Left lobe of liver (tissue), 2 donors: ENCODE measurements at places on chromosomes 2 and 18. TPM values are rescaled to one million over a fixed set of nuclear protein-coding genes. Genes with fewer than 3 reads are reported as not detected.

Gene CD207
- total RNA-seq, result not detected

- DNase-seq, result no peak
Measured at GRCh38 chr2:196123679-196124373, 47.6 kb downstream of the STK17B start.

DNA sequence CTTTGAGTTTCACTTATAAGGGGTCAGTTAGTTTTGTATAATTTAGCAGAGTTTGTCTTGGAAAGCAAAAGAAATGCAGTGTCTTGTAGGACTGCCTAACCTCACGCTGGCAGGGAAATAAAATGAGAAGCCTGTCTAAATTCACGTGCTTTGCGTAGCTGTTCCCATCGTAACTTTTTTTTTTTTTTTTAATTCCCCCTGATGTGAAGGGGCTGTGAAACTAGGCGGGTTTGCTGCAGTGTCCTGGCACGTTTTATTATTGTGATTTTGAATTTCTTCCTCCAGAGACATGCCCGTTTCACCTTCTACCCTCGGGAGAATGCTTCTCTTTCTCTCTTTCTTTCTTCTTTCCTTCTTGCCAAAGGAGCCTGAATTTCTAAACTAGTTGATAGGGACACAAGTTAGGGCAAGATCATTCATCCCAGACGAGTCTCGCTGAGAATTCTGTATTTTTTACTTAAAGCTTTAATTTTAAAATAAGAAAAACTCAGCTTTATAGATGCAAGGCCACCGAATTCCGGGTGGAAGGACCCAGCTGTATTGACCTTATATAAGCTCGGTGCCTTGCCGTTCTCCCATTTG is 2.3 kb downstream of the MEIS1 start:
- no peak for DNase-seq

DNA sequence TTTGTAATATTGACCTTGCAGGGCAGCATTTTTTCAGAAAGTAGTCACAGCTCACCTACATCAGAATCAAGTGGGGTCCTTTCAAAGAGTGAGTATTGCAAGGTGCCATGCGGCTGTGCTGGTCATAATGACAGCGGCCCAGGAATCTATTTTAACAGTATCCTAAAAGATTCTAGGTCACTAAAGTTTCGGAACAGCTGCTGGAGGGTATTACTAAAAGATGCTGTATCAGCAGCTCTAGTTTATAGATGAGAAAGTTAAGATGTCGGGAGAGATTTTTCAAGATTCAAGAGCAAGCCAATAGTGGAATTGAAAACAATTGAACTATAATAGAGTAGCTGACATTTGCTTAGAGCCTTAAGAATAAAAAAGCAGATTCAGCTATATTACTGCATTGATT is 336.0 kb downstream of the SLC8A1 start:
- DNase-seq, result no peak

Gene TUBB8B
- not detected for total RNA-seq

- no peak for DNase-seq
Measured at GRCh38 chr2:239022437-239023260, 174.8 kb downstream of the TWIST2 start.

DNA sequence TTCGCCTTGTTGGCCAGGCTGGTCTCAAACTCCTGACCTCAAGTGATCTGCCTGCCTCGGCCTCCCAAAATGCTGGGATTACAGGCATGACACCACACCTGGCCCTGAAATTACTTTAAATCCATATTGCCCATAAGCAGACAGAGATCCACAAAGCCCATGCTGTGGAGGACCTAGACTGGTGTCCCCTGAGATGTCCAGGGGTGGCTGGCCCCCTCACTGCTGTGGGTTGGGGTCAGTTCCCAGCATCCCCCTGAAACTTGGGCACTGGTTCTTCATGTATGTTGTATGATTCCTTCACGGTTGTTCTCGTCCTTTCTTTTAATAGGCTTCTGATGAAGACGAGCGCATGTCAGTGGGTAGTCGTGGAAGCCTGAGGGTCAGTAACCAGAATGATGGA is 78.1 kb upstream of the RBM44 start:
- no peak for DNase-seq

DNA sequence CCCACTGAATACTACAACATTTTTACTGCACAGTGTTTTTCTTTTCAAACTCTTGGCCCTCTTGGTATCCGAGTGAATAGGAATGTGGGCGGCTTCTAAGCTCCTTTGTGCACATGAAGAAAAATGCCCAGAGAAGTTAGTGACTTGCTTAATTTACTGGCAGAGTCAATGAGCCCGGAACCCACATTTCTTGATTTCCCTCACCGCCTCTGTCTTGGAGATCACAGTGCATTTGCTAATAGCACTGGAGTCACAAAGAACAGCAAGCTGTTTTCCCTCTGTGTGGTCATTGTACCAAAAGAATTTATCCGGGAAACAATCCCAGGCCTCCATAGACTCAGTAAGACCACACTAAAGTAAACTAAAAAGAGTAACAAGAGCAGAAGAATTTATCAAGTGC is 18.9 kb downstream of the STON1 start:
- DNase-seq, result peak; percentile 2

Gene REEP1
- 0.50 TPM for total RNA-seq

Gene ATL2
- total RNA-seq, result 47.0 TPM

DNA sequence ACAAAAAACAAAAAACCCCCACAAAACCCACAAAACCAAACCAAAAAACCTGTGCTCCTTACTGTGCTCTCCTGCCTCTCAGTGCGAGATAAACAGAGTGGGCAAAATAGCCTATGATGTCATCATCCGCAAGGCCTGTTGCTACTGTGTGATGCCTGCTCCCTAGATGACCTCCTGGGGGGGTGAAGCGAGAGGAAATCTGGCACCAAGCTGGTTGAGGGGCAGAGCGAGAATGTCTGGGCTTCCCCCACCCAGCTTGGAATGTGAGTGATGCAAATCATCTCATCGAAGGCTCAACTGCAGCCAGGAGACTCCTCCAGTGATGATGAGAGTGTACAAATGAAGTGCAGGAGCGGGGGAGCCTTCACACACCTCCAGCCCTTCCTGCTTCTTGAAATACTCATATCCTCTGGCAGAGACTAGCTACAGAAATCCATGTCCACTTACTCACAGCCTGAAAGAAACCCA is 57.7 kb upstream of the MAP4K3 start:
- no peak for DNase-seq

- no peak for DNase-seq
Measured at GRCh38 chr18:2312440-2312839, 258.9 kb downstream of the METTL4 start.

Gene RAX
- total RNA-seq, result not detected

Gene ORC2
- 8.2 TPM for total RNA-seq

Gene CXCR4
- total RNA-seq, result 2.0 TPM

DNA sequence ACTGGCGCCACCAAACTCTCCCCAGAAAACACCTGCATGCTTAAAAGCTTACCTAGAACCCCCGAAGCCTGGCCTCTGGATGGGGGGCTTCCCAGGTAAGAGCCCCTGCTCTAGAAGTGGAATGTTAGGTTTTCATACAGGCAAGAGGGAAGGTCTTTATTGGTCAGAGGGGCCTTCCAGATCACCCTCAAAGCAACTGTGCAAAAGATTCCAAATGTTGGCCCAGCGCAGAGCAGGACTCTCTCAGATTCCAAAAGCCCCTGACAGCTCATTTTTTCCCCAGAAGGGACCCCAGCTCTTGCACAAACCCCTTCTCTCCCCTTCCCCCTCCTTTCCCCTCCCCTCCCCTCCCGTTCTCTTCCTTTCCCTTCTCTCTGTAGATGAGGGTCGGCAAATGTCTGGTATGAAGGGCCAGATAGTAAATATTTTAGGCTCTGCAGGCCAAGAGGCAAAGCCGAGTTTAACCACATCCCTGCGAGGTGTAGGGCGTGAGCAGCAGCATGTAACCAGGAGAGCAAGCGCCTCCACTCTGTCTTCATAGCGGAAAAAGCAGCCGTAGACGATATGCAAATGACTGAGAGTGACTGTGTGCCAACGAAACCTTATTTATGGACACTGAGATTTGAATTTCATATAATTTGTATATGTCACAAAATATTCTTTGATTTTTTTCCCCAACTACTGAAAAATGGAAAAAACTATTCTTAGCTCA is 116.9 kb downstream of the SMAD7 start:
- peak; percentile 38 for DNase-seq

DNA sequence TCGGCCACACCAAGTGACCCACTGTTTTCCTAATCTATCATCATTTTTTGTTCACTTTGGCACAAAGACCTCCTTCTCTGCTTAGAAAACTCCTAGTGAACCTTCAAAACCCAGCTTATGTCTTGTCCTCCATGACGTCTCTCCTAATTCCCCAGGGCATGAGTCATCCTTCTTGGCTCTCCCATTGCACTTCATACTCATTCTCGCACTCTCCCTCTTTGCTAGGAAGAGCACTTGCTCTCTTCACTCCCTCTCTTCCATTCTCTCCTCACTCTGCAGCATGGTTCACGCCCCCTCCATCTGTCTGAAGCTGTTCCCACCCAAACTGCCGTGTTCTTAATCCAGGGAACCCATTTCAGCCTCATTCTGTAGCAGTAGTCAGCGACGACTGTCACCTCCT is 103.9 kb downstream of the MRO start:
- DNase-seq, result no peak

Gene GPR45
- total RNA-seq, result not detected

- DNase-seq, result peak; percentile 69
Measured at GRCh38 chr2:172673056-172673683, 62.5 kb upstream of the RAPGEF4 start.

Gene MAB21L4
- total RNA-seq, result 19.3 TPM

GRCh38 chr2:88808652-88809051 is 117.2 kb downstream of the RPIA start:
- no peak for DNase-seq

Gene GREB1L
- total RNA-seq, result 4.3 TPM

Gene UGT1A9
- total RNA-seq, result 95.1 TPM

GRCh38 chr18:60883587-60883986 is 449.6 kb upstream of the CDH20 start:
- no peak for DNase-seq

DNA sequence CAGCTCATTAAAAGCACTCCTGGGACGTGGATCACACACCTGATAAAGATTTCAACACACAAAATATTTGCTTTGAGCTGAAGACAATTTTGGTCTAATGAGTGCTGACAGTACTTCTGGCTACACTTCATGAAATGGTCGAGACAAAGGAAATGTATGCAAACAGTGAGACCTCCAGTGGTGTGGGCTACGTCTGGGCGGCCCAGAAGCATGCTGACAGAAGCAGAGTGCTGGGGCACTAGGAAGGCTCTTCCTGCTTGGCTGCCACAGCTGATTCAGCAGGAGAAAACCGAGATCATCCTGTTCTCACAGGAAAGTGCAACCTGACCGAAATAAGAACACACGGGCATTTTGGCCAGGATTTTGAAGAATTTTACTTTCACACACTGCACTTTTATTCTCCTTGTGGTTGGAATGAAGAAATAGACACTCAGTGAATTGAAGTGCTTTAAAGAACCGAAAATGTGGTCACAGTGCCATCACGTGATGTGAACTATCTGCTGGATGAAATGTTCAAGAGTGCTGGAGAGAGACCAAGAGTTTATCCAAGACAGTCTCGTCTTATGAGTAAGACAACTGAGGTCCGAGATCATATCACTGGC is 149.5 kb downstream of the CCBE1 start:
- no peak for DNase-seq

Gene ASB18
- not detected for total RNA-seq

Gene CNDP1
- 66.3 TPM for total RNA-seq

Gene ECEL1
- 0.48 TPM for total RNA-seq

Gene PMAIP1
- 0.28 TPM for total RNA-seq

- no peak for DNase-seq
Measured at GRCh38 chr18:52391810-52392559, 52.0 kb downstream of the DCC start.

Gene SLC4A3
- total RNA-seq, result 0.20 TPM

DNA sequence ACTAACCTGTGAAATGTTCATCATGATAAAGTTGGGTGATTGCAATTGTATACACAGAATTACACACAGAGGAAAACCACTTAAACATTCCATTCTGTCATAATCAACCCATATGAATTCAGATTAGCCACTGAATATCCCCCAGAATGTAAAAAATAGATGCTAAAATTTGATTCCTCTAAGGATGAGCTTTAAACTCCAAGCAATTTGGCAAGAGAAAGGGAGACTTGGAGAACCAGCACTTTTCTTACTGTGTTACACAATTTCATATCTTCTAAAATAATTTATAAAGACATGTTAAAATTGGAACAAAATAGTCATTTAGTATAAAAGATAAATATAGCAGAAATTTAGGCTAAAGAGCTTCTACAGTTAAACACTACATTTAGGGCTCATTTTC is 146.3 kb upstream of the LMAN1 start:
- DNase-seq, result no peak

Gene TMEFF2
- not detected for total RNA-seq

GRCh38 chr2:31239593-31240177 is 5.7 kb downstream of the EHD3 start:
- peak; percentile 48 for DNase-seq

- DNase-seq, result no peak
Measured at GRCh38 chr2:129606496-129607270, 372.8 kb upstream of the RAB6C start.

DNA sequence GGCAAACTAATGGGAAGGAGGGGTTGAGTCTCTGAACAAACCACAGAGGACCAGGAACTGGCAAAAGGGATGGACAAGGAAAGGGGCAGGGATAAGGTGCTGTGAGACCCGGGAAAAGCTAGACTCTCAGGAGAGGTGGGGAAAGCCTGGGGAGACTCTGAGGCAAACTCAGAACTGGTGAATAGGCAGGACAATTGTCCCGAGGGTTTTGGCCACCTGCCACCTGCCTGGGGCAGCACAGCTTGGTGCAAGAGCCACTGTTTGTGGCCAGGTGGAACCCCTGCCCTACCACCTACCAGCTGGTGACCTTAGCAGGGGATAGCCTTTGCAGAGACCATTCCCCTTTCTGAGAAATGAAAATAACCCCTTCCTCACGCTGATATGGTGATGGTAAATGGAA is 129.4 kb upstream of the ASB18 start:
- DNase-seq, result no peak

DNA sequence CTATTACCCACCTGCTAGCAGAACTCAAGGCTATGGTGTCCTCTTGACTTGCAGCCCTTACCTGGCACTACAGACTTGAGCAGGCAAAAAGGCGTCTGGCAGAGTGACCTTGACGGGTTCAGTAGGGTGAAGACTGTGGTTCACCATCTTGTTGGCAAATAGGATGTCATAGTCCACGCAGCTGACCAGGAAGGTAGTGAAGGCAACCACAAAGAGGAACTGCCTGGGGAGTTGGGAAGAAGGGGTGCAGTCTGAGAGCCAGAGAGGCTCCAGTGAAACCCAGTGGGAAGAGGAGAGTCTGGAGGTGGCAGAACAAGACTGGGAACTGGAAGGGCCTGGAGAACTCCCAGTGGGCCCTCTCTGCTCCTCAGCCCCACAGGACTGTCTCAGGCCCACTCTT is 4.1 kb downstream of the ATG9A start:
- no peak for DNase-seq

Gene PPP1R1C
- 7.2 TPM for total RNA-seq

- no peak for DNase-seq
Measured at GRCh38 chr2:173942861-173943523, 22.2 kb downstream of the SP3 start.

Gene UNC80
- not detected for total RNA-seq

DNA sequence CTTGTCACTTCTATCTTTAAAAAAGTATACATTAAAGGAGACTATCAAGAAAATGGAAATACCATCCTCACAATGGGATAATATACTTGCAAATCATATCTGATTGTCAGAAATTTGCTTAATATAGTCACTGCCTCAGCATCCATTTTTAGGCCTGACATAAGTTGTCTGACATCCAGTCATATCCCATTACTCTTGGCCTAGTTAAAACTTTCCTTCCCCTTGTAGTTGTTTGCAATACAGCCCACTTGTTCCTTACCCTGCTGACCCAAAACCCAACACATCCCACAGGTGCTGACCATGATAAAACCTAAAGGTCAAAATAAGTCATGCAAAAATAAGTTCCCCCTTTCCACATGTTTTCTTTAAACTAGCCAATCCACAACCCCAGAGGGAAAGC is 3.6 kb upstream of the ARHGEF33 start:
- DNase-seq, result no peak
